ENCODE measurements at places on chromosomes 12 and 14. TPM values are rescaled to one million over a fixed set of nuclear protein-coding genes. Genes with fewer than 3 reads are reported as not detected.

DNA sequence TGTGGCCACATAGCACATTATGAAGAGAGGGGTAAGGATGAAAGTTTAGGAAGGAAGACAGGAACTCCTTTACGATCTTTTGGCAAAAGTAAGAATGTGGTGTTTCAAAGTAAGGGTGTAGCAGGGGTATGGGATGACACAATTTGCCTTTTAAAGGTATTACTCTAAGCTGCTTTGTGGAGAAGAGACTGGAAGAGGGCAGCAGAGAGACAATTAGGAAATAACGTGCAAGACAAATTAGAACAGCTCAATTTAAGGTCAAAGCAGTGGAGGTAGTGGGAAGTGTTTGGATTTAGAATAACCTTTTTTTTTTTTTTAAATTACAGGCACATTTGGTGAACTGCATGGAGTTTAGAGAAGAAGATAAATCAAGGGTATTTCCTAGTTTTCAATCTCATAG lies 342.6 kb downstream of the NOVA1 start:
- DNase-seq = no peak

DNA sequence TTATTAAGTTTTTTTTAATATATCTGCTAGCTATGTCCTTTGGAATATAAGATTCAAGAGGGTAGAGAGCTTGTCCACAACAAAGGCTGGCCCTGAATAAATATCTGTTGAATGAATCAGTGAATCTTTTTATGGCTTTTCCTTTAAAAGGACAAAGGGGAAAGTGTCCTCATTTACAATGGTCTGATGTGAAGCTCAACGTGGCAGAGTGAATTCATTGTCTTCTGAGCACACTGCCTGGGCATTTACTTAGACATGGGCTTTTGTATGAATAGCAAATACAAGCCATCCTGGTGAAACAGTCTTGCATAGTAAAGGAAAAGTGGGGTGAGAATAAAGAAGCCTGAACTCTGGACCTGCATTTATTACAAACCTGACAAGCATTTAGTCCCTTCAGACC lies 201.2 kb downstream of the NELL2 start:
- no peak for DNase-seq

- no peak for DNase-seq
These were observed 70.8 kb downstream of the RNF34 start for GRCh38 chr12:121470751-121471150.

- no peak for DNase-seq
These were observed at the start of gene FZD10 for GRCh38 chr12:130162267-130162666. FZD10 (plus strand) TSS chr12:130162464; CDS start chr12:130162943, 479 bp downstream.

DNA sequence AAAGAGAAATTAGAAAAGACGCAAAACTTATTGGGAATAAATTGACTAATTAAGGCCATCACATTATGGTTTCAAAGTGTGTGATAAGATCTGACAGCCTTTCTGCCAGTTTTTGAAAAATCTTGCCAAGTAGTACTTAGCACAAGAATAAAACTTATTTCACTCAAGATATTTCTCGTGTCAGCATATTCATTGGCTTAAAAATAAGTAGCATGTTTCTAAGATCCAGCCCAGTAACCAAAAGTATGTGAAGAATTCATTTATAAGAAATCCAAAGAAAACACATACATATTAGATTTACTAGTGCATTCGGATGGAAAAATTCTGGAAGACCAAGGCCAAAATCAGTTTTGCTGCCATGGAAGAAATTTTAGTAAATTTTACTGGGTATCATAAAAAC lies 1135.0 kb downstream of the GALC start:
- DNase-seq = no peak

DNA sequence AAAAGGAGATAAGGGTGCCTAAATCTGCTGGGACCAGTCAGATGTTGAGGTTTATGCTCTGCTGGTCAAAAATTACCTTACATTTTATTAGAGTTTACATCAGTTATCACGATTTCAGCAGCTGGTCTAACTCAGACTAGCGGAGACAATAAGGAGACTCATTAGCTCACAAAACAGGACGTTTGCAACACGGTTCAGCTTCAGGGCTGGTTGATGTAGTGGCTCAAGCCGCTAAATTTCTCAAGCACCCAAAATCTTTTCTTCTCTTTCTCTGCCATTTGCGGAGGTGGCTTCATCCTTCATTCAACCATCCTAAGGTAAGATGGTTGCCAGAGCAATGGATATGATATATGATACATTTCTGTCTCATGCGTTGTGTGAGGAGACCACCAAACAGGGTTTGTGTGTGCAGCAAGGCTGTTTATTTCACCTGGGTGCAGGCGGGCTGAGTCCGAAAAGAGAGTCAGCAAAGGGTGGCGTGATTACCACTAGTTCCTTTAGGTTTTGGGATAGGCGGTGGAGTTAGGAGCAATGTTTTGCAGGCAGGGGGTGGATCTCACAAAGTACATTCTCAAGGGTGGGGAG lies 30.3 kb upstream of the CLIP1 start:
- no peak for DNase-seq

DNA sequence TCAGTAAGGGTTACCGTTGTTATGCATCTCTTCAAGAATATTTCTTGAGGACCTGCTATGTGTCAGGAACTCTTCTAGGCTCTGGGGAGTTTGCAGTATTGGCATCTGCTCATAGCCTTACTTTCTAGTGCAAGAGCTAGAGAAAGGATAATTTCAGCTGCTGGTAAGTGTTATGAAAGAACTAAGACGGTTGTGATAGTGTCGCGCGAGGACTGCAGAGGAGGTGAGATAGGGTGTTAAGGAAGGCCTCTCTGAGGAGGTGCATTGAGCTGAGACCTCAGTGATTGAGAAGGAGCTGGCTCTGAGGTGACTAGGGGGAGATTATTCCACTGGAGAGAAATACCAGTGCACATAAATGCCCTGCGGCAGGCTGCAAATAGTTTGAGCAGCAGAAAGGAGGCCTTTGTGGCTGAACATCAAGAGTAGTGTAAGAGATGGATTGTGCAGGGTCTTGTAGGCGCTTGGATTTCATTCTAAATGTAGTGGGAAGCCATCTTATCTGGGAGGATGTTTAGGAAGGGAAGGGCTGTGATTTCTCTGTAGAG lies 824 bp downstream of the DDX55 start:
- DNase-seq = no peak

- DNase-seq = no peak
These were observed 9.2 kb upstream of the VPS33A start for GRCh38 chr12:122275459-122275858.

DNA sequence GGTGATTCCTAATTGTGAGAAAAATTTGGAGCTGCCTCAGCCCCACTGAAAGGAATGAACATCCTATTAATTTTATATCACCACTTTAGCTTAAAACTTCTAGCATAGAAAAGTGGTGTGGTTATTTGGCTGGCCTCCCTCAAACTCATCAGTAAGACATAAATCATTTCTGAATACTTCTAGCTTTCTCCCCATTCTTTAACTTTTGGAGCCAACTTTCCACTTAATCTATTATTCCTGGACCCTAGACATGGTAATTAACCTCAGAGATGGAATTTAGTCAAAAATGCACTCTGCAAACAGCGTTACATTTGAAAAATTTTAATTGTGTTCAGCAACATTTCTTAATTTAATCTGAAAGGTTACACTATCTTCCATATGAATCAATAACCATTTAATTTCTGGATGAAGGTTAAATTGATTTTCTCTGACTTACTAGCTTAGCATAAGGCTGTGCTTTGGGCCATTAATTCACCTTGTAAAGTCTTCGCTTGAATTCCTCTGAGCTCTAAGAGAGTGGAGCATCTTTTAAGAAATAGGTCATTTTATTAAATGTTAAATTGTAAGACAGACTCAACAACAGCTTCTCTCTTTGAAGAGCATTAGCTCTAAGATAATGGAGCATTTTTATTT lies 753.6 kb upstream of the STXBP6 start:
- no peak for DNase-seq

DNA sequence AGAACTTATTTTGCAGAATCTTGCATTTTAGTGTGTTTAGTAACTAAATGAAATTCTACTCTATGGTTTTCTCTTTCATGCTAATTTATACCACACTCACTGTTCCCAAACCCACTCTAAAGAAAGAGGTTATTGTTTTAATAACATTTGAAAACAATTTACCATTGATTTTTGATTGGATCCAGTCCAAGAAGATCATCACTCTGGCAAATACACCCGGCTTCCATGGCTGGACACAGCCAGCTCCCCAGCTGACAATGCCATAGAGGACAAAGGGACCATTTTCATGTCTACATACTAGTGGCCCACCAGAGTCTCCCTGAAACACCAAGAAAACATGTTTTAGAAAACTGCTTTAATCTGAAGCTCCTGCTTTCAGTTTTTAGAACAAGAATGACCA lies 42.4 kb downstream of the OVCH1 start:
- no peak for DNase-seq

GRCh38 chr12:132422381-132423043 lies 67.4 kb upstream of the FBRSL1 start:
- no peak for DNase-seq

DNA sequence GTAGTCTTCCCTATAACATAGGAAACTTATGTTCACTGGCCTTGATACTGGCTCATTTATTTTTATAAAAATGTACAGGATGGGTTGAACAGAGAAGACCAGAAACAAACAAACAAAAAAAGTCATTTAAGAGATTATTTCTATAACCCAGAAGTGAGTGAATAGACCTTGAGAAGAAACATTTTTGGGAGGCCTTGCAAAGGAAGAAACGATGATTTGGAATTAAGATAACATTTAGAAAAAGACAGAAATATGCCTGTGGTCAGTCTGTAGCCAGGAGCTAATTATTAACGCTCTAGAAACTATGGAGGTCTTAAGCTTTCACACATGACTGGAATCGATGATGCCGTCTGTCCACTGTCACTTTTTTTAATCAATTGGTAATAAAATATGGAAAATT lies 264.0 kb downstream of the EGLN3 start:
- no peak for DNase-seq

DNA sequence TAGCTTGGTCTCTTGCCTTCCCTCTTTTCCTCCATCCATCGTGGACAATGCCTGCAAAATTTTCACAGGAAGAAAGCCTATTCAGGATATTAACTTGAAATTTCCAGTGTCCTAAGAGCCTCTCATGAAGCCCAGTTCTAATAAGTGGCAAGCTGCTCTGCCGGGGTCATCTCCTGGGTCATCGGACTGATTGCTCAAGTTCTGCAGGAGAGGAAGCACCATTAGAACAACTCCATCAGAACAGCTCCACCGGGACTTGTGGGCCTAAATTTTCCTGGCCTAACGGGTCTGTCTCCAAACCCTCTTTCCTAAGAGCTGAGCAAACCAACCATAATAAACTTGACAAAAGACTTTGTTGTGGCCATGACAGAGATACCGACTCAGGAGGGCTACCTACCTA lies 13.9 kb downstream of the ERG28 start:
- no peak for DNase-seq

Gene RPGRIP1
- 0.27 TPM for total RNA-seq

Gene KRT72
- total RNA-seq = not detected

Gene RNASE7
- total RNA-seq = not detected

Gene KLHDC1
- total RNA-seq = 5.9 TPM

Gene HSPB8
- total RNA-seq = 529 TPM

Gene A2ML1
- total RNA-seq = not detected
